ENCODE measurements at places on chromosomes 7 and 10.

DNA sequence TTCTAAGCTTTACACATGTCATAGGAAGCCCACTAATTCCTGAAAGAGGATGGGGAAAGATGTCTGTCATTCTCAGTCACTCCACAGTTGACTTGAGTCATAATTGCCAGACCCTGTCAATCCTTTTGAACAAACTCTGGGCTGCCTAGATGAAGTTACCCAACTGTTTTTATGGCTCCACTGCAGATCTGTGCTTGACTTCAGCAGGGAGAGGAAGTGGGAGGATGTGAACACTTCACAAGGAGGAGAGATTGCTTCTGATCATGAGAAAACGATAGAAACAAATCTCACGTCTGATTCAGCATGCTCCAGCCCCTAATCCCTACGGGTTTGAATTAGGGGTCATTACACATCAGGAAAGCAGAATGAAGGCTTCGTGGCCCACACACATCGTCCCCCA is 596.6 kb upstream of the CELF2 start:
- DNase-seq, result no peak

GRCh38 chr10:126160971-126161630 is 227.2 kb downstream of the ADAM12 start:
- DNase-seq, result no peak

- no peak for DNase-seq
Observed at GRCh38 chr7:69032848-69033247, 565.4 kb upstream of the AUTS2 start.

DNA sequence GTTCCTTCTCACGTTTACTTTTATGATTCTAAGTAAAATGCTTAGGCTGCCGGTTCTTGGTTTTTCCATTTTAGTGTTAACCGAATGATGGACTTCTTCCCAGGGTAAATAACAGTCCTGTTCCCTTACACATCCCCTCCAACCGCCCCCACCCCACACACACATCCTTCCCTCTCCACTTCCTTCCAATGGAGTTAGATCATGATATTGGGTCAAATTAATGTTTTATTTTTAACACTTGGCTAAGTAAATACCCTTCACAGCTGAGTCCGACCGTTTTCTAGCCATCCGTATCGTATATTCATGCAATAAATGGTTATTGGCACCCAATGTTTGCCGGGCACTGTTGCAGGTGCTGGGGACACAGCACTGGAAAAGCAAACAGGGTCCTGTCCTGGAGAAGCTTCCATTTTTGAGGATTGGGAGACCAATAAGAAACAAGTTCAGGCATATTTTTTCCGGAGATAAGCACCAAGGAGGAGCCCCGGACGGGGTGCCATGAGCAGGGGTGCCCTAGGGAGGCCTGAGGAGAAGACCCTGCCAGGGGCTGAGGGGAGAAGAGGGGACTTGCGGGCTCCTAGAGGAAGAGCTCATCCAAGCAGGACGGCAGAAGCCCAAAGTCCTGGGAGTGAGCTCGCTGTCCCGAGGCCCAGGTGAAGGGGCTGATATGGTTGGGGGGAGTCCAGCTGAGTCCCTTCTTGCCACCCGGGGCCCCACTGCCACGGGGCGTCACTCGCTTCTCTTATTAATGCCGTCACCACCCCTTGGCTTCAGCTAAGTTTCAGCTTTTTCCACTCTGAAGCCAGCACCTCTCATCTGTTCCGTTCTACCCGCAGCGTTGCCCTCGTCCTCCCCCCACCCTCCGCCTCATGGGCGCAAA is 126.0 kb upstream of the RET start:
- no peak for DNase-seq

DNA sequence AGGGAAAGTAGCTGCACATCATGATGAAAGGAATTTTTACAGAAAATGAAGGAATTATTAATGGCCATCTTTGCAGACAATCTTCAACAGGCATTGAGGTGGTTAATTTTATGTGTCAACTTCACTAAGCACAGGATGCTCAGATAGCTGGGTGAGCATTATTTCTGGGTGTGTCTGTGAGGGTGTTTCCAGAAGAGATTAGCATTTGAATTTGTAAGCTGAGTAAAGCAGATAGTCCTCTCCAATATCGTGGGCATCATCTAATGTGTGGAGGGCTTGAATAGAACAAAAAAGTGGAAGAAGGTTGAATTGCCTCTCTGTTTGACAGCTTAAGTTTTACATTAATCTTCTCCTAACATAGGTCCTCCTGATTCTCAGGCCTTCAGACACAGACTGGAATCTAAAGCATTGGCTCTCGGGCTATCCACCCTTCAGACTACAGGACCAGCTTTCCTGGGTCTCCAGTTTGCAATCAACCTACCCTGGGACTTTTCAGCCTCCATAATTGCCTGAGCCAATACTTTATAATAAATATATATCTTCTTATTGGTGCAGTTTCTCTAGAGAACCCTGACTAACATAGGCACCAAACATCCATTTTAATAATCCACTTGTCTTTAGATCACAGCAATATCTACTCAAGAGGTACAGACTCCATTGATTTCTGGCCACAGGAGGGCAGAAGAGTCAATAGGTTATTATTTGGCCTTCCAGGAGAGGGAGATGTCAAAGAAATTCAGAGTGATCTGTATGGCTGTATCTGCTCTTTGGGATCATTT is 10.5 kb upstream of the CRPPA start:
- no peak for DNase-seq

DNA sequence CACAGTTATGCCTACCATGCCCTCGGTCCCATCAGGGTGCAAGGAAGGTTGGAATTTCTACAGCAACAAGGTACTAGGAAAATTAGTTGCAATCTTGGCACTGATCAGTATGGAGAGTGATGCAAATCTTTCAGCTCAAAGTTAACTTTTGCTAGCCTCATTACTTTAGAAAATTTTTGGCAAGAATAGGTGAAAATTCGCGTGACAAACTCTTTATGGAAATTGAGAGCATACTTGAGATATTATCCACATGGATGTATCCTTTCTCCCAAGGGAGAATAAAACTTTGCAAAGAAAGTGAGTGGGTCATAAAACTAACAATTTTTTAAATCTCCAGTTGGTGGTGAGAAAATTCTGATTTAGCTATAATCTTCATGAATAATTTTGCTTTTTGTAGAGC is 71.1 kb upstream of the SLC39A12 start:
- no peak for DNase-seq

GRCh38 chr10:19111501-19112267 is 63.1 kb downstream of the MALRD1 start:
- no peak for DNase-seq

DNA sequence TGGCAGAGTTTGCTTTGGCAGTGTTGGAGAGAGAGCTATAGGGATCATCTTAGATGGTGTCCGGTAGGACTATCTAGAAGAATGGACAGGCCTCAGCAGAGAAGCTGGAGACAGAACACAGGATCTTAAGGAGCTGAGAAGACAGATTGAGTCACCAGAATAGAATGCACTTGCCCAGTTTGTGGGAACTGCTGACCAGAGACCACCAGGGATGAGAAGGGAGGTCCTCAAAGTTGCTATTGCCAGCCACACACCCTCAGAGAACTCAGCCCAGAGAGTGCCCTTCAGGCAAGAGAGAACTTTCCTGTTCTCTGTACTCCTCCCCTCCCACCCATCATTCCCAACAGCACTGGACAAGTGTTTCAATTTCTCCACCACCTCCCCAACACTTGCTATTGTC is 25.3 kb upstream of the GALNT11 start:
- DNase-seq, result no peak

GRCh38 chr7:18890885-18891621 is 226.4 kb downstream of the TWIST1 start:
- DNase-seq, result no peak

DNA sequence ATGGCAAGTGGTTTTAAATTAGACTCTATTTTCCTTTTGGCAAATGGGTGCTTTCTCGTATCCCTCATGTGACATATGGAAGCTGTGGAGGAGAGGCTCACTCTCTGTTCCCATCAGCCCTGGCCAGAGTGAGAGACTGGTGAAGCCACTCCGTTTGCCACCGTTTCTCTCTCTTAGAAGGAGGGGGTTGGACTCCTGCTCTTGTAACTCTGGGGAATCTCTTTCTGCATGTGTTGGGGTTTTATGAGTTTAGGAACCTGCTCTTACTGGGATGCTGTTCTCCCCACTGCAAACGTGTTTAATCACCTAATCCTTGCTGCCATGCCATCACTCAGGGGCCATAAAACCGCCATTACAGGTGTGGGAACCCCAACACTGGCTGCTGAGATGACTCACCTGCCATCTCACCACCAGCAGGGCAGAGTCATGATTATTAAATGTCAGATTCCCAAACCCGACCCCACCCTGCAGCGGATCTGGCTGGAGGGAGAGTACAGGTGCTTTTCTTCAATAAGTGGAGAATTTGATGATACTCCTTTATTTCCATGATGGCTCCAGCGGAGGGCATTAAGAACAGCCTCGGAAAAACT is 103.2 kb downstream of the ADCY1 start:
- no peak for DNase-seq

- DNase-seq, result no peak
Observed at GRCh38 chr10:112958275-112958995, 8.4 kb downstream of the TCF7L2 start.

GRCh38 chr7:2971914-2972834 is 71.5 kb downstream of the CARD11 start:
- no peak for DNase-seq

- DNase-seq, result no peak
Observed at GRCh38 chr10:87763086-87763861, 54.8 kb downstream of the ATAD1 start.

DNA sequence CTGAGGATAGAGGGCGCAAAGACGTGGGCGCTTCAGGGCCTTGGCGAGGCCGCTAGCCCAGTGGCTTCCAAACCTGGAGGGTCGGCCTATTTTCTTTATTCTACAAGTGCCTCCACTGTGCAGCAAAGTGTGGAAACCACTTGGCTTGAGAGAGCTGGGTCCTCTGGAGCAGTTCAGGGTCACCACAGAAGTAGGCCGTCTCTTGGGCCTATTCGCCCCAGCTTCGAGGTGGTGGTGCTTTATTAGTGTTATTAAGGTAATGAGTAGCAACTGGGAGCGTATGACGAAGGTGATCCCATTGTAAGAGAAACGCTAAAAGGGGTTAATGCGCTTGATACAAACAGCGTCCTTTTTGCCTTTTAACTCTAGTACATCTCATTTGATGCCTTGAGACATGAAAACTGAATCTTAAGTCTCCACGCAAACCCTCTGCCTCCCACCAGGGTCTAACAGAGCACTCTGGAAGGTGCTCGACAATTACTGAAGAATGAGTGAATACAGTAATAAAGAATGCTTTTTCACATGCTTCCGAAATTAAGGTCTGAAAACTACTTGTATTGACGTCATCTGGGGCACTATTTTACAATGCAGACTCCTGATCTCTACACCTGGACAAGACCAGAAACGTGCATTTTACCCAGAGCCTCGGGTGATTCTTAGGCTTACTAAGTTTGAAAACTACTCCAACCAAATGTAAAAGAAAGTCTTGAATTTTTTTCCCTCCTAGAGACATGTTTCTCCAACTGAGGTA is 647 bp upstream of the GSAP start:
- DNase-seq, result no peak

DNA sequence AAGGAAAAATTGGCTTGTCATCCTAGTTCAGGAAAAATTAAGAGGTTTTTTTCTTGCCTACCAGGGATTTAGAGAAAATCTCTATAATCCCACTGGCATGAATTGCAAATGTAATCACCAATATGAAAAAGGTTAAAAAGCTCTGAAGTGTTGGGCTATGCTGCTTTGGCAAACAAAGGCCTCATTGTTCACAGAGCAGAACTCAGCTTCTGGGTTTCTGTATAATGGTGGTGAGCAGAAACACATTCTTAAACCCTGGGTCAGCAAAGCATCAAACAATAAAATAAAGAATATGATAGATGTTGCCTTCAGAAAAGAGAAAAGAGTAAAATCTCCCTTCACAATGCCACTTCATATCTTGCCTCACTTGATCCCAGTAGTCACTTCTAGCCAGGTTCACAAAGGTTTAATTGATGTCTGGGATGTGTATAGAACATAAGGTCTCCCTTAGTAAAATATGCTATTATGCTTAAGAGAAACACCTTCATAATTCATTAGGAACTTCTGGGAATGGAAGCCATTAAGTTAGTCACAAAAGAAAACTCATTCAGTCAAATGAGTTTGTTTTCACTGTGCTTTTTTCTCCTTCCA is 1255.5 kb upstream of the PHF14 start:
- DNase-seq, result no peak

DNA sequence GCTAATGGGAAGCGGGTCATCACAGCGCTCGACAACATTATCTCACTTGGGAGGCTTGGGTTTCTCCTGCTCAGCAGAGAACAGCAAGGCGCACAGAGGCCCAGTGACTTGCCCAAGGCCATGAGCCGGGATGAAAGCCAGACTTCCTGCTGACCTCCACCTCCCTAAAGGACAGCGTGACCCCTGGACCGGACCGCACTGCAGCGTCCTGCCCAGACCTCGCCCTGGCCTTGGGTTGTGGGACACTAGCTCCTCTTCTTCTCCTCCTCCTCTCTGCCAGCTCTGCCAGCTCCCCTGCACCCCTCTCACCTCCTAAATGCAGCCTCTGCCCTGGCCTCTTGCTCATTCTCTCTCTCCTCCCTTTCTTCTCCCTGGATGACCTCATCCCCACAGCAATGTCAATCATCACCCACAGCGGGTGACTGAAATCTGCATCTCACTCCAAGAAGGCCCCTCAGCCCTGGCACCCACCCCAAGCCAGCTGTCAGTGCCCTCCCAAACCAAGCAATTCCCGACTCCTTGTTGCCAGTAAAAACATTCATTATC is 19.4 kb downstream of the SPOCK2 start:
- DNase-seq, result no peak

- DNase-seq, result no peak
Observed at GRCh38 chr7:129803546-129804081, 149.1 kb downstream of the UBE2H start.

- DNase-seq, result no peak
Observed at GRCh38 chr7:5679813-5680473, 101.5 kb downstream of the RNF216 start.

DNA sequence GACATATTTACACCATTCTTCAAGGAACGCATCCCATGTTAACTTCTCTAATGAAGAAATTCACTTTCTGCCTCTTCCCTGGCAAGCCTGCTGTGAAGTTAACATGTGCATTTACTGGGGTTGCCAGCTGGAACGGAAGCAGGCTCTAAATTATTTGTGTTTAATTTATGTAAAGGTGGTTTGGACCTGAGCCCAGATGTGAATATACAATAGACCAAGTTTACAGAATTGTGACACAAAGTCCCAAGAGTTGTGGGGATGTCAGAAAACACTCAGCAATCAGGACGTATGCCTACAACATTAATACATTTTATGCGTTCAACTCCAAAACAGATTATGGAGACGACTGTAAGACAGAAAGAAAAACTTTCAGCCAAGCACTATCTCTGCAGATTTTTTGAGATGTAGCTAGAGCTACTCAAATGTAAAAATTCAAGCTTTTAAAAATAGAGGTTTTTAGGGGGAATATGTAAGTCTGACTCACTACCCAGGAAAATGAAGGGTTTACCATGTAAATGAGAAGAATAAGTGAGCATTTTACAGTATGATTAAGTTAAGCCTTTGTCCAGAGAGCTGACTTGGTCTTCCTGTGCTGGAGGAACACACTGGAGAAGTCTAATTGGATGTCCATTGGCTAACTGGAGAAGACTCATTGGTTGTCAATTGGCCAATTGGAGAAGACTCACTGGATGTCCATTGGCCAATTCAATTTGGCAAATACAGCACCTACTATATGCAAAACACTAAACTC is 19.5 kb downstream of the NRP1 start:
- DNase-seq, result no peak

GRCh38 chr7:43666938-43667337 is 62.4 kb downstream of the COA1 start:
- no peak for DNase-seq

Measured in NCI-H2081 treated with DMSO at 0.1 percent for 48 hours (cell line).